ENCODE measurements at places on chromosomes 12 and 14.
A peak's percentile ranks its signal among the peaks of the same experiment; 100 is the strongest.

- DNase-seq = no peak
These were observed 1339.2 kb downstream of the AACS start for GRCh38 chr12:126404293-126404881.

GRCh38 chr14:99568567-99569560 lies 35.1 kb downstream of the CCDC85C start:
- DNase-seq = no peak

GRCh38 chr12:106764738-106765137 lies 9.7 kb upstream of the RIC8B start:
- no peak for DNase-seq

- DNase-seq = no peak
These were observed 97.6 kb upstream of the DIO3 start for GRCh38 chr14:101463566-101464171.

DNA sequence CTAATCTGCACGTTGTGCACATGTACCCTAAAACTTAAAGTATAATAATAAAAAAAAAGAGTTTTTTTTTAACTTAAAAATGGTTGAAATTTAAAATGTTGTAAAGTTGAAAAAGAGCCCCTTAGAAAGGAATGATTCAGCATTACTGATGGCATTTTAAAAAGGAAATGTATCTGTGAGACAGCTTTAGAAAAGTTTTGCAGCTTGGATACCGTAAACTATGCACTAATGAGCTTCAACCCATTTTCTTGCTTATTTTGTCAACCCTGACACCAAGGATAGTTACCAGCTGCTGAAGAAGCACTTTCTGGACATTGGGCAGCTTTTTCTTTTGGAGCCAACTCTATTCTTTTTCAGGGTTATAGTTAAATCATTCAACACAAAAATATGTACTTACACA lies 4.3 kb downstream of the BICD1 start:
- no peak for DNase-seq

DNA sequence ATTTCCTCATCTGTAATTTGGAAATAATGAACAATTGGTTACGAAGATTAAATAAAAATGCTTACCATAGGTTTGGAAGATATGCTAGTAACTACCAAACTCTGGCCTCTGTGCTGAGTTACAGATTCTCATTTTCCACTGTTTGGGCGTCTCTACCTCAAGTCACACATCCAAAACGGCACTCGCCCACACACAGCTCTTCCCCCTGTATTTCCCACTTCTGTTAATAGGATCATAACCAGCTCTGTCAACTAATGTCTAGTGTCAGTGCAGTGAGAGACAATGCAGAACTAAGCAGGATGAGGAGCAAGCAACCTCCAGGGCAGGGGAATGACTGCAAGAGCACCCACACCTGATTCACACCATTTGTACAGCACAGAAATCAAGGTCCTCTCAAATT lies 10.9 kb upstream of the SYCP3 start:
- no peak for DNase-seq

DNA sequence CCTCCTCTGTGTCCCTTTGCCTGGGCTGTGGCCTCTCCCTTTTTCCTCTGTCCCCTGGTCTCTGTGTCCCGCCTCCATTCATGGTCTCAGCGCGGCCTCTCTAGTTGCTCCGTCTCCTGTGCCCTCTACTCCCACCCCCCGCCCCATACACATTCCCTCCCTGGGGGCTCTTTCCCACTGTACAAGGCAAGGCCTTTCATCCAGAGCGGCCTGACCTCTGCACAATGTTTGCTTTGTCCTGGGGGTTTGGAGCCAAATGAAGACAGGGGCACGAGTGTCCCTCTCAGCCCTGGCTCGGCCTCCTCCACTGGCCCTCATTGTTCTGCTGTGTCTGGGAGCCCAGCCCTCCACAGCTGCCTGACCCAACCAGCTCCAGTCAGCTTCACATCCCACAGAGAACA lies 678.6 kb downstream of the BCL11B start:
- no peak for DNase-seq

- no peak for DNase-seq
These were observed 119.4 kb downstream of the KTN1 start for GRCh38 chr14:55699131-55700057.

DNA sequence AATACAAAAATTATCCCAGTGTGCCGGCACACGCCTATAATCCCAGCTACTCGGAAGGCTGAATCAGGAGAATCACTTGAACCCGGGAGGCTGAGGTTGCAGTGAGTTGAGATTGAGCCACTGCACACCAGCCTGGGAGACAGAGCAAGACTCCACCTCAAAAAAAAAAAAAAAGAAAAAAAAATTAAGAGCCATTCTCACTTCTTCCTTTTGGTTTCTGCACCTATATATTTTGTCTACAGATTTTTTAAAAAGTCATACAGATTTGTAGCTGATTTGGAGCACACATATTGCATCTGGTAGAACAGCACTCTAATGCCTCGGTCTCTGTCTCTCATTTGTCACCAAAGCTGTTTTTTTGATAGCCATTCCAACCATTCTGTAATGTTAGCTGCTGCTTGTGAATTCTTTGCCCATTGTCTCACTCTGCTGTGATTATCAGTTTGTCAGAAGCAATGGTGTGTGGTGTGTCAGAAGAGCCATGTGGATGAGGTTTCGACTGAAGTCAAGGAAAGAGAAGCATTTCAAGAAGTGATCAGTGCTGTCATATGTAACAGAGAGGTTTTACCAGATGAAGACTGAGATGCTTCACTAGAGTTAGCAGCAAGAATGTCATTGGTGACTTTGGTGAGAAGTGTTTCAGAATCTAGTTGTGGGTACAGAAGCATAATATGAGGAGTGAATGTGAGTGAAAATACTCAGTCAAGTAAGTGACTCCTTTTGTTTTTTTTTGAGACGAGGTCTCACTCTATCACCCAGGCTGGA lies 8.7 kb upstream of the KTN1 start:
- DNase-seq = no peak

- DNase-seq = no peak
These were observed 64.7 kb upstream of the STAC3 start for GRCh38 chr12:57315681-57316080.

DNA sequence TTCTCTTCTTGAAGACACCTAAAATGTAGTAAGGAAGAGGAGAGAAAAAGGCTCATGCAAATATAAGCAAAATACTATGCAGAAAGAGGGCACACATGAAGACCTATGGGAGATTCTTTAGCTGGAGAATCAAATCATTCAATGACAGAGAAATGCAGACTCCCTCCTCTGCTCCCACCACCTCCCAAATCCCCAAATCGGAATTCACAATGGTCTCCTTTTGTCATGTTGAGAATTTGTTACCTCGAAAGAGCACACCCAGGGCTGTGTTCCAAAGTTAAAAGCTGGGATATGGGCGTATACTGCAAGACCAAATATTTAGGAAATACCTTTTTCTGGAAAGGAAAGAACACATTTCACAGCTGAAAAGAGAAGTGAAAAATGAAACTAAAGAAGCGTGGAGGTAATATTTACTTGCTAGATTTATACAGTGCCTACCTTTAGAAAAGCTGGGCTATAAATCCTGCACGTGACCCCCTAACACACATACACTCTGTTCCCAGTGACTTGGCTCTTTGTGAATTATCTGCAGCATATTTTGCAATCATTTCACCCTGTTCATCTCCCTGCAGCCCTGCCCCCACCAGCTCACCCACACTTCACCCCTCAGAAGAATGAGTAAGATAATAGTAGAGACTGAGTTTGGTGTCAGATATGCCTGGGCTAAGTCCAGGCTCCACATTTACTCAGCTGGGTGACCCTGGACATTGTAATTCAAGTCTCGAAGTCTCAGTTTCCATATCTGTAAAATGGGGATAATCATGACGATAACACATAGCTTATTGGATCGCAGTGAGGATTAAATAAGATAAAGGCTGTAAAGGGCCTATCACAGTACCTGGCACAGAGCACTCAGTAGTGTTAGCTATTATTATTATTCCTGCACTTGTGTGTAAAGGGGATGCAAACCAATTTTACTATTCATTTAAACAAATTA lies 2.9 kb upstream of the CACNA1C start:
- no peak for DNase-seq

DNA sequence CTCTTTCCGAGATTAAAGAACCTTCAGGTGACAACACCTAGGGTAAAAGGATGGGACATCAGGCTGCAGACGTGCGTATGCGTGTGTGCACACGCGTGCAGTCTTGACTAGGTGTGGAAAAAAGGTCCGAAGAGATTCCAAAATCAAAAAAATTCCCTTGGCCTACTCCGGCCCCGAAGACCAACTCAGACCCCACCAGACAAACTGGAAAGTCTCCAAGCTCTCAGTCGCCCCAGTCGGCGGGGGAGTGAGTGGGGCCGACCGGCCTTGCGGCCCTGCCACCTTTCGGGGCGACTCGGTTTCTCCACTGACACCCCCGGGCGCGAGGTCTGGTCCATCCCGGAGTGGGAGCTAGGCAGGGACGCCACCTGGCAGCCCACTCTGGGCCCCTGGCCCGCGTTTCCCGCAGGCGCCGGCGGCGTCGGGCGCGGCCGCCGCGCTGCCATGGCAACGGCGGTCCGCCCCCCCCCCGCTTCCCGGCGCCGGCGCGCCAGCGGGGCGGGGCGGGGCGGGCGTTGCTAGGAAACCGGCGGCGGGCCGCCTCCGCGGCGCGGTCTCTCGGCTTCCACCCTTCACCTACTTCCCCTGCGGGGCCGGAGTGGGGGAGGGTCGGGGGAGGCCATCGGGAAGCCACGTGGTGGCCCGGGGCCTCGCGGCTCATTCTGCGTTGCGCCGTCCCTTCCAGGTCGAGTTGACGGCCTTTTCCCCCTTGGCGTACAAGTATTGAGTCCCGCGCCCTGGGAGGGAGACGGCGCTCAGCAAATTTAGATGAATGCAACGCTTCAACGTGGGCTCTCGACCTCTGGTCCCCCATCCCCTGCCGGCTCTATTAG lies 253.1 kb downstream of the EFCAB11 start:
- peak; percentile 84 for DNase-seq

- no peak for DNase-seq
These were observed 224.3 kb upstream of the MDGA2 start for GRCh38 chr14:47899685-47900084.

DNA sequence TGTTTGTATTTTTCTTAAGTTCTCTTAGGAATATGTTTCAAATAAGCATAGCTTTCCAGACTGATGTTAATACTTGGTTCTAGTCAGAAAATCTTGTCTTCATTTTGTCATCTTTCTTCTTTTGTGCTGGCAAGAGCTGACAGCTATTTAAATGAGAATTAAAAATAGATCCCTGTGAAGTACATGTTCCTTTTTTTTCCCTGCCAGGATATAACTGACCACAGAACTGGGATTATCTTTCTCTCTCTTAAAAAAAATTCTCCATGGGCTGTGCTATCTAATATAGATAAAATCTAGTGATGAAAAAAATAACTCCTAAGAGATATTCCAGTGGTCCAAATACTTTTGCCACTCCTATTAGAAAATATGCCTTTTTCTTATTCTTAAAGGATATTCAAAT lies 163.4 kb downstream of the AKAP6 start:
- DNase-seq = no peak

GRCh38 chr14:23115039-23115731 lies 3.9 kb downstream of the CEBPE start:
- DNase-seq = no peak

GRCh38 chr12:55726971-55727370 lies 1.8 kb downstream of the CD63 start:
- no peak for DNase-seq

GRCh38 chr14:58199726-58200479 lies at the start of gene ACTR10:
TSS of gene ACTR10 (plus strand) at chr14:58200149. CDS start at chr14:58200218, 69 bp downstream.
- peak; percentile 86 for DNase-seq

DNA sequence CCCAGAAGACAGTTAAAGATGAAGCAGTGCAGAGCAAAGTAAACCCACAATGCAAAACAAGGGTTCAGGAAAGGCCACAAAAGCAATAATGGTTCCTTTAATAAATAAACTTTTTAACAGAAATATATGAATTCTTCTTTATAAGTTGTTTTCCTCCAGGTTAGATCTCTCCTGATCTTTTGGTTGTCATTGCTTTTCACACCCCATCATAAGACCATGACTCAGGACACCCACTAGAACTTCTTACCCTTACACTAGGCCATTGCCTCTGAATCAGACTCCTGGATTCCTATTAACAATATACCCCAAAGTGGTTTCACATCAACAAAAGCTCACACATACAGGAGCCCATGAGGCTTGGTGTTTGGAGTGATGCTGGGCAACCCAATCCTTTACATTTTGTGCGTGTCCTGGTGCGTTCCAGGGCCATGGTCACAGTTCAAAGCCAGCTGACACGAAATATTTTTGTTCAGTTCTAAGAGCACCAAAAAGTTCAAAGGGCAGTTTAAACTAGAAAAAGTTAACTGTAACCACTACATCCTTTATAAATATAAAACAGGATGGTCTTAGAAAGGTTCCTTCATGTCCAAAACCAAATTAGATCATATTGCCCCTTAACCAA lies 187.0 kb downstream of the EPS8 start:
- no peak for DNase-seq
